Thoracic aorta (tissue), 2 donors: ENCODE measurements at places on chromosomes 1 and 21.

DNA sequence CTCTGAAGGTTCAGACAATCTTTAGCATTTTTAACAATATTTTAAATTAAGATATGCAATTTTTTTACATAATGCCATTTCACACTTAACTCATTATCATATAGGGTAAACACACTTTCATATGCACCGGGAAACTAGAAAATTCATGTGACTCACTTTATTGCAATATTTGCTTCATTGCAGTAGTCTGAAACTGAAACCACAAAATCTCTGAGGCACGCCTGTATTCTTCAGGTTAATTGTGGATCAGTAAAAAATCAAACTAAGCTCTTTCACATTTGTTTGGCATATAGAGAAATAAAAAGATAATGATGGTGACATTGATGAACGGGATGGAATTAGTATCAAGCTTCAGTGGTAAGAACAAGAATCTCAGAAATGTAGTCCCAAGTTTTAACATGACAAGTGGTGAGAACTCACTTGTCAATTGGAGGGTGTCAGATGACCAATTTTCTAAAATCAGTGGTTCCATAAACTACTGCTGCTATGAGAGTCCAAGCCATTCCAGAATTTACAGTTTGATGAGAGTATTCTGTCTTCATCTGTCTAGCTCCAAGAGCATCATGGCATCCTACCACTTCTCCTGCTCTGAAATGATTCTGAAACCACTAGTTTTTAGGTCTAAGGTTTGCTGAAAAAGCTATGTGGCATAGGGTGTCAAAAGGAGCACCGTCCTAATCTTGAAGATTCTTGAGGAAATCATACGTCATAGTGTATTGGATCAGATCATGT, 281.0 kb downstream of the PTPRC start:
- DNase-seq, result no peak

DNA sequence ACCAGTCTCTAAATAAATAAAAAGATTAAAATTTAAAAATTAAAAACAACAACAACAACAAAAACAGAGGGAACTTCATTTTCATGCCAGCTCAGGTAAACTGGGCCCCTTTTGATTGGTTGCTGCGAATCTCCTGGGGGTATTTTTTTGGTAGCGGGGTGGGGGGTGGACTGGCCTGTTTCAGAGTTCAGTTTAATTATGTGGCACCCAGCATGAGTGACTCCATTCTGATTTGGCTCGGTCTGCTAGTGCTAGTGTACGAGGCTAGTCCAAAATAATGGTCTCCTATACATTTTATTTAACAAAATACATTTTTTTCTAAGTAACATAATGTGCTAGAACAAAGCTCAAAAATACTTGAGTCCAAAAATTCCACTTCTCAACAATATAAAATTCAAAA, 18.2 kb downstream of the PDIK1L start:
- DNase-seq, result no peak

DNA sequence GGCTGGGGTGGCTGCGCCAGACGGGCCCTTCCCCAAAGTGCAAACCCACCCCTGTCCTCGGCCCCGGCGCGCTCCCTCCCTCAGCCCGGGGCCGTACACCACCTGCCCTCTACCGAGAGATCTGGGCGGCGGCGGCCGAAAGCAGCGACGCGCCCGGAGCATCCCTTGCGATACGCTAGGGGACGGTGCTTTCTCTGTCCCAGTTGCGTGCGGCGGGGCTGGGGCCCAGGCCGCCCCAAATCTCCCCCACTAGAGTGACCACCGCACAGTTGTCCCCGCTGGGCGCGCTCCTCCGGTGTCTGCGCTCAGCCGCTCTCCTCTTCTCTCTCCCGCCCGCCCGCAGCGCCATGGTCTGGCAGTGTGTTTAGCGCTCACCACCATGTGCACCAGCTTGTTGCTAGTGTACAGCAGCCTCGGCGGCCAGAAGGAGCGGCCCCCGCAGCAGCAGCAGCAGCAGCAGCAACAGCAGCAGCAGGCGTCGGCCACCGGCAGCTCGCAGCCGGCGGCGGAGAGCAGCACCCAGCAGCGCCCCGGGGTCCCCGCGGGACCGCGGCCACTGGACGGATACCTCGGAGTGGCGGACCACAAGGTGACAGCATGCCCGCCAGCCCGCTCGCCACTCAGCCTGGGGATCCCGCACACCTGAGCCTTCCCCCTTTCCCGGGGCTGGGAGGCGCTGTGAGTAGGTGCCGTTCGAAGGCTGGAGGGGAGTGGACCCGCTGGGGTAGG, 1.0 kb downstream of the ST6GALNAC5 start:
- no peak for DNase-seq

DNA sequence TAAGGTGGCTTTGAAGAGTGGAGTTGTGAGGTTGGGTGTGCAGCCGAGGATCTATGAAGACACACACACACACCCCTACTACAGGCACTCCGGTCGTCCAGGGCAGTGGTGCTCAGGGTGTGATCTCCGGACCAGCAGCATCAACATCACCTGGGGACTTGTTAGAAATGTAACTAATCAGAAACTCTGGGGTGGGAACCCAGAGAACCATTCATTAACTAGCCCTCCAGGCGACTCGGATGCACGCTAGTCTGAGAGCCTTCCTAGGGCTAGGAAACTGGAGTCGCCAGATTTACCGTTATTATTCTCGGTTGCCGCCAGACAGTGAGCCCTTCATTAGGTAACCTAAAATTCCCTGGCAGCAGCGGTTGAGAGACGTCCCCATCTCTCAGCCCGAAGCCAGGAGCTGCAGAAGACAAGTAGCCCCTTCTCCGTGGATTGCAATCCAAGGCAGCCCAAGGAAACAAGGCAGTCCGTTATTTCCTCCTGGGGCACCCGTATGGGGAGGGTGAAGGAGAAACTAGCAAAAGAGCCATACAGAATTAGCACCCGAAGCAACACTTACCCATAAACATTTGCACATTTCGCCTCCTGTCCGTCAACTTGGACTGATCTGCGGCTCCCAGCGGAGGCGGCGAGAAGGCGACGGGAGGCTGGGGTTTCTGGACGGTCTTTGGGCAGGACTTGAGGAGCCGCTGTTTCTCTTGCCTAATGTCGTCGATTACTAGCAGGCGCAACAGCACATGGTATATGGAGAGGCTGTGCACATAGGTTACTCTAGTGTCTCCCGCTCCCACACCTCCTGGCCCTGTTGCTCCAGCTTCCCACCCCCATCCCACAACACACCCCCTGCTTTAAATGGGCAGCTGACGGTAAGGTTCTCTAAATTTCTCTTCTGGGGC, 2.9 kb upstream of the CCN1 start:
- no peak for DNase-seq

GRCh38 chr1:26784023-26784871, 3.5 kb upstream of the PIGV start:
- no peak for DNase-seq

DNA sequence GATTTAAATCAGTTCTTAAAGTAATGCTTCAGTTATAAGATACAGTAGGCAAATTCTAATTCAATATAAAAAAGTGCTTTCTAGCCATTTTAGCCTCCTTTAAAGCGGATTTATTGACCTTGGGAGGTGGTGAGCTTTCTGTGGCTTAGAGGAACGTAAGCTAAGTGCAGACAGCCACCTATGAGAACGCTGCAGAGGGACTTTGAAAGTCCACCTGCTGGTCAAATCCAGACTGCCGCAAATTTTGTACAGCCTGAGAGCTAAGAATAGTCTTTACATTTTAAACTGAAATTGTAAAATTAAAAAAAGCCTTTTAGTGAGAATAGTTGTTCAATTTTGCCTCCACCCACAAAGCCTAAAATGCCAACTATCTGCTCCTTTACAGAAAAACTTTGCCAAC, 67.0 kb upstream of the SSX2IP start:
- DNase-seq, result no peak

- no peak for DNase-seq
These were observed 91.3 kb upstream of the COA6 start for GRCh38 chr1:234281826-234282489.

DNA sequence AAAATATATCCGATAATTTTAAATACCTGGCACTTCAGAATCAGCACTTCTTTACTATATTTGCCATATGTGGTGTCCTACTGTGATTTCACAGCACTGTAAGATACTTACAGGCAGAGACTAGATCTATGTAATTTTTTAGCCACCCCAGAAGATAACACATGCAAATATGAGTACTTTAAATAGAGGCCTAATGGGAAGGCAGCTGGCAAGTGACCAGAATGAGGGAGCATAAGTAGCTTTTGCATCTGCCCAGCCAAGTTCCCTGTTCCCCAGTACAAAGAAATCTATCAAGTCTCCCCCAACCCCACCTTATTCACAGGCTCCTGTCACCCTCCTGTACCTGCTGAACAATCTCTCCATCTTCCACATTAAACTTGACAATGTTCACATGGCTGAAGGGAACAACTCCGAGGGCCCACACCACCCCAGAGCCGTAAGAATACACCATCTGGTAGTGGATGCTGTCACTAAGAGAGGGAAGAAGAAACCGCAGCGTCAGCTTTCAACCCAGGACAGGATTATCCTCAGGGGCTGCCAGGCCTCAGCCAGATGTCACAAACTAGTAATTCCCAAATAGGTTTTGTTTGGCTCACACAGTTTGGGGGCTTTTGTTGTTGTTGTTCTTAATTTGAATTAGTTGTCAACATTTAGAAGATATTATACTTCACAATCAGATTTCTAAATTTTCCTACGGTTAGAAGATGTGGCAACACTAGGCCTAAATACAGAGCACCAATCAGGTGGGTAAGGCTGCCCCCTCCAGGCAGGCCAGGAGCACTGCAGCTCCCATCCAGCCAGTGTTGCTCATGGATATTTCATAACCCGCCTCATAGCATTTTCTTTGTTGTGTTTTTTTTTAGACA, 10.4 kb downstream of the EMC1 start:
- DNase-seq, result no peak
